Activated B cell treated with CpG ODN at 0.5 μM for 24 hours (primary cell): ENCODE measurements at places on chromosomes 2 and 18.

DNA sequence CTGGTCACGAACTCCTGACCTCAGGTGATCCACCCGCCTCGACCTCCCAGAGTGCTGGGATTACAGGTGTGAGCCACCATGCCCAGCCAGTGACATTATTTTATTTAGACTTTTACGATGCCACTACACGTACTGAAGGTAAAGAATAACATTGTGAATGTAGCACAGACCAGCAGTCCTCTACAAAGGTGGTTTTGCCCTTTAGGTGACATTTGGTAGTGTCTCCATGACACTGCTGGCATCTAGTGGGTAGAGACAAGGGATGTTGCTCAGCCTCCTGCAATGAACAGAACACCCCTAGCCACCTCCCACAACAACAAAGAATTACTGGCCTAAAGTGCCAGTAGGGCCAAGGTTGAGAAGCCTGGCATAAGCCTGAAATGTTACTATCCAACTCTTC, 69.5 kb downstream of the MYOM1 start:
- DNase-seq = no peak

DNA sequence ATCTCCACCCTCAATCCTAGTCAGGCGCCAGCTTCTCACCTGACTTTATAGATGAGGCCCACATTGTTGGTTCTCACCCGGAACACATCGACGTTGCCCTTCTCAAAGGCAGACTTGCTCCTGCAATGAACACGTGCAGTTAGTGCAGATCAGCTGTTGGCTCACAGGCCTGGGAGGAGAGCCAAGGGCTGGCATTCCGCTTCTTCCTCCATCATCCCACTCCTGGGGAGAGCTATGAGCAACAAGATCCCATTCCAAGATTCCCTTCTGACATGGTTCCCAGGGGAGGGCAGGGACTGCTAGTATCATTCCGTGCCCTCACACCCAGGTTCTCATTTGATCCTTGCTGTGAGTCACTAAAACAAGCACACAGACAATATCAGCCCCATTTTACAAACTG, 15.1 kb downstream of the LOXHD1 start:
- no peak for DNase-seq

- no peak for DNase-seq
These were observed 4.3 kb upstream of the PLCL1 start for GRCh38 chr2:197800091-197800490.

- no peak for DNase-seq
These were observed 27.1 kb upstream of the SCYGR1 start for GRCh38 chr2:227414846-227415245.

GRCh38 chr2:166140475-166140874, 12.7 kb upstream of the SCN1A start:
- DNase-seq = no peak
